ENCODE measurements at places on chromosomes 6 and 20.

DNA sequence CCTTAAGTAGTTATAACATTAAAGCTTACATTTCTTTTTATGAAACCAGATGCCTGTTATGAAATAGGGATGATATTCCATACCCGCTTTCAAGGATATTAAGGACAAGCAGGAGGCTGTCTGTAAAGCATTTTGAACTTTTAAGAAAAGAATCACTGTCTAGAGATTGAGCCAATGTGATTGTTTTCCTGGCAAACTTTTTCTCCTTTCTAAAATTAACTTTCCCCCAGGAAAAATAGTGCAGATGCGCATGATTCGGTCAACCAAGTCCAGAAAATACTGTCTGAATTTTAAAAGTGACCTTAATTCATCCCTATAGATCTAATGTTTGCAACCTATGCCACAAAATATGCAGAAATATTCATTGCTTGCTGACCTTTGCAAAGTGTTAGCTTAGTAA is 15.1 kb upstream of the DEK start:
- no peak for DNase-seq

- no peak for DNase-seq
Observed at GRCh38 chr6:152854086-152854795, 103.6 kb downstream of the VIP start.

DNA sequence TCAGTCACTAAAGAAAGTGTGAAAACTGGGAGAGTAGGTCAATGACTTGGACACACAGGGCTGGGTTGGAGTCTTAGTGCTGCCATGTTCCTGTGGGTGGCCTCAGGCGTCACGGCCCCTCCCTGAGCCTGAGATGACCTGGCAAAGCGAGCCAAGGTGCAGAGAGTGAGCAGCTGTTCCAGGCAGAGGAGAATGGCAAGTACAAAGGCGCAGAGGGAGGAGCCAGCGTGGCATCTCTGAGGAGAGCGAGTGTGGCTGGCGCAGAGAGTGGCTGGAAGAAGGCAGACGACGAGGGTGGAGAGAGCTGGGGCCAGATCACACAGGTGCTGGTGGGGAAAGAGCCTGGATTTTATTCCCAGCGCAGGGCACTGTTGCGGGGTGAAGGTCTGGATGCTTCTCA is 20.6 kb upstream of the CHMP4B start:
- DNase-seq = no peak

DNA sequence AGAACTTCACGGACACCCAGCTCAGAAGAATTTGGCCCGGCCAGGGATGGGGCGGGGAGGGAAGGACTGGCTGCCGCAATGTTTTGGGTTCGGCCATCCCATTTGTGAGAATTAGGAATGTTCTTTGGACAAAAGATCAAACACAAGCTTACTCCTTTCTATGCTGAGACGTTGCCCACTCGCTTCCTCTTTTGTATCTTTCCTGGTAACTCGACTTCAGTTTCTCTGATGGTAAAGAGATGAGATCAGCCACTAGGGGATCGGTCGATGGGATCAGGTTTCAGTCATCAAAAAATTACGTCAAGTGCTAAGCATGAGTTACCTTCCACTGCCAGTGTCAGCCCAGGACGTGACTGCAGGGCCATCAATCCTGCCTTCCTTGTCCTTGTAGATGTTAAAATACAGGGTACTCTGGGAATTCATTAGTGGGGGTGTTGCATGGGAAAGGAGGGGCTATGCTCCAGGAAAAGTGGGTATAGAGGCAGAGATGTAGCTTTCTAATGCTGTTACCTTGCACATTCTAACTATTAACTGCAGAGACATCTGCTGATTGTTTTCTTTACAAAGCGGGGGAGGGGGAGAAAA is 190.2 kb downstream of the TSHZ2 start:
- DNase-seq = no peak

DNA sequence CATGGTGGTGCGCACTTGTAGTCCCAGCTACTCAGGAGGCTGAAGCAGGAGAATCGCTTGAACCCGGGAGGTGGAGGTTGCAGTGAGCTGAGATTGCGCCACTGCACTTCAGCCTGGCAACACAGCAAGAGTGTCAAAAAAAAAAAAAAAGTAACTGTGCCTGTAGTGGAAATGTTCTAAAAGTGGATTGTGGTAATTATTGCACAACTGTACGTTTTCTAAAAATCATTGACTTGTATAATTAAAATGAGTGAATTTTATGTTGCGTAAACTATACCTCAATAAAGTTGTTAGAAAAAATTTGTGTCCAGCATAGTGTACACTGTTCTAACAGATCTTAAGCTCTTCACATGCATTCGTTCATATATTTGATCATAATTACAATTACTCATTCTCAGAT is 5.5 kb downstream of the SEC23B start:
- DNase-seq = no peak

- no peak for DNase-seq
Observed at GRCh38 chr20:19605786-19606485, 152.1 kb upstream of the RIN2 start.

GRCh38 chr6:23851522-23851921 is 274.5 kb upstream of the NRSN1 start:
- DNase-seq = no peak

DNA sequence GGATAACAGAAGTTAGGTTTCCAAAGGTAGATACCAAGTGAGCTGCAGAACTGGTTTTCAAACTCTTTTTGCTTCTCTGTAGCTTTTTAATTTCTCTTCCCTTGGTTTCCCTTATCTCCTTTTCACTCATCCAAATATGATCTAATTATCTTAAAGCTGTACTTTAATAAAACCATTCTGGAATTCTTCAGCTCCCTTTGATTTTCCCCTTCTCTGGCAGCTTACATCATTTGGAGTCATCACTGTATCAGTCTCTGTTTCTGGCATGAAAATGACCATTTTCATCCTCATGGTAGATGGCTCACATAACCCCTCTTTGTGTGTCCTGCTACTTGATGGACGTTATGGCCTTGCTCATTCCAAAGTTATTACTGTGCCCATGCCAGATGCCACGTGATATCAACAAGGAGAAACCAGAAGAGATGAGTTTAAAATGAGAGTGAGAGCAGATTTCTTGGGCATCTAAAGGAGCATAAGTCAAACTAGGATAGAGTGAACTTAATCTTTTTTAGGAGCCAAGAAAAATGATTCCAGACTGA is 620.2 kb downstream of the QKI start:
- no peak for DNase-seq

- DNase-seq = no peak
Observed at GRCh38 chr20:37194621-37195417, 15.5 kb upstream of the MROH8 start.

- DNase-seq = no peak
Observed at GRCh38 chr6:12058172-12058961, 46.3 kb downstream of the HIVEP1 start.

DNA sequence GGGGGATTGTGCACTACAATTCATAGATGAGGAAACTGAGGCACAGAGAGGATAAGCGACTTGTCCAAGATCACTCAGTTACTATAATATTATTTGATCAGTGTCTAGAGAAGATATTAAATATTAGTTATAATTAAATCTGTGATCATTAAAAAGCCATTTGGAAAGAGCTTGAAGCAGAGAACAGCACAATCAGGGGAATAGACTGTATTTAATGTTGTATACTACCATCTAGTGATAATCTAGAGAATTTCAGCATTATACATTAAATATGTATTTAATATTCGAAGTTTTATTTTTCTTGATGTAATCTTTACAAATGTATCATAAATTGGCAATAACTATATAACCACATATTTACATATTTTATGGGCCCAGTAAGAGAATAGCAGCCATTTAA is 20.1 kb upstream of the MTCL3 start:
- DNase-seq = no peak

- DNase-seq = no peak
Observed at GRCh38 chr6:33507261-33507660, 52.9 kb downstream of the ZBTB9 start.

DNA sequence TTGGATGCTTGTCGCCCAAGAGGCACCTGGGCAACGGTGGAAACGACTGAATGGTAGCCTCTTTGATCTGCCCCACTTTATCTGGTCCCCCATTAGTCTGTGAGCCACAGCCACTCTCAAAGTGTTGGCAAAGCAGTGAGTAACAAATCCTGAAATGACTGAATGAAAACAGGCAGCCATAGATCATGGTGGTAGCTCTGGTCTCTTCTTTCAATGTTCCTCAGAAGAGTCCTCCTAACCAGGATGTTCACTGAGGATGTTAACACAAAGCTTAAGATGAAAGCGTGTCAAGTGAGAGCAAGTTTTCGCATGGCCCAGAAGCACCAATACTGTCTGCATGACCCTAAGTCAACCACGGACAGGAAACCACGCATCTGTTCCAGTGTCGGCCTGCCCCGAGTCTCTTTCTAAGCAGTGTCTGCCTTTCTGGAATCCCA is 107.3 kb downstream of the IRF4 start:
- no peak for DNase-seq

DNA sequence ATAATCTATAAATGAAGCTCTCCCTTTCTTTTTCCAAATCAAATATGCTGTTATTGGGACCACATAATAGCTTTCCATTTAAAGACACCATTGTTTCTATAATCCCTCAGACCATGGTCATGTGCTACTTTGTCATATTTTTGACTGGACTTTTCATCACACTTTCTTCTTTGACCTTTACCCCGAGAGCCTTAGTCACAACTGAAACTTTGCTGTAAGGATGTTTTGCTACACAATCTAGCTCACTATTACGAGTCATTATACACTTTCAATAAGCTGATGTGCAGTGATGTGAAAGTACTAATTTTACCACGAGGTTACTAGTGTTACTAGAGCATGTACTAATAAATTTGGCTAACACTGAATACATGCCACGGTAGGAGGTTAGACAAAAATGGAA is 367.2 kb upstream of the RUNX2 start:
- no peak for DNase-seq

DNA sequence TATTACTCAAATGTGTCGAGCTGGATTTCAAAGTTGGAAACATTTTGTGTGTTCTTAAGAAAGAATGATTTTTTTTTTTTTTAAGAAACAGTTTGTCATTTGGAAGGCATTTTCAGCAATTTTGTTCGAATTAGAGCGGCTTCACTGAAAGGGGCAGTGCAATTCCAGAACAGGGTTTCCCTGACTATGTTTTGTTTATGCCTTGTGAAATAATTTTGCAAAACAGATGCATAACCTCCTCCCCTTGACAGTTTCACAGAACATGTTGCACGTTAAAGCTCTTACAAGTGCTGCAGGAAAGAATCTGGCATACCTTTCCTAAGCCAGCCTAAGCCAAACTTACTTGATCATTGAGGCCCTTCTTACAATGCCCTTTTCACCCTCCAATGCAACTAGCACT is 216.0 kb upstream of the SSTR4 start:
- no peak for DNase-seq

- no peak for DNase-seq
Observed at GRCh38 chr6:21596949-21597682, 3.6 kb downstream of the SOX4 start.

Data from CD4-positive, alpha-beta T cell treated with Interleukin-15 for 1 hour (primary cell).